Substantia nigra (tissue), 51 donors: ENCODE measurements at places on chromosomes 7 and 10.

GRCh38 chr7:92830532-92831110 is 5.8 kb downstream of the CDK6 start:
- no peak for DNase-seq

DNA sequence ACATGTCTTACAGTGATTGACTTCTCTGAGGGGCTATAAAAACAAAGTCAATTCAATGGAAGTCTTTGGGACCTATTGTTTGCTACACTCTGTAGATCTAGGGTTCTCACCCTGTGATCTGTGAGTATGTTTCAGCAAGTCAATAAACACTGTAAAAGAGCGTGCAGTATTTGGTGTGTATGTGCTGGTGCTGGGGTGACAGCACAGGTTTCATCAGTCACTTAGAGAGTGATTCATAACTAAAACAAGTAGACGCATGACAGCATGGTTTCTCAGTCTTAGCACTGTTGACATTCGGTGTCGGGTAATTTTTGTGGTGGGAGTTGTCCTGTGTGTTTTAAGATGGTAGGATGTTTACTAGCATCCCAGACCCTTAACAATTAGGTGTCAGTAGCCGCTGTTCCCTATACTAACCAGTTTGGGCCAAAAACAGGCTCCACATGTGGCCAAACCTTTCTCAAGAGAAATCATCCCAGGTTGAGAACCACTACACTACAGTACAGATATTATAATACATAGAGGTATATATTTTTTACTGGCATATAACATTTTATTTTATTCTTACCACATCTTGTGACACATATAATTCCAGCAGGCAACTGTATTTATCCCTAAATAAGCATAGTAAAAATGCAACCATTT is 411.8 kb downstream of the ARL4A start:
- no peak for DNase-seq

DNA sequence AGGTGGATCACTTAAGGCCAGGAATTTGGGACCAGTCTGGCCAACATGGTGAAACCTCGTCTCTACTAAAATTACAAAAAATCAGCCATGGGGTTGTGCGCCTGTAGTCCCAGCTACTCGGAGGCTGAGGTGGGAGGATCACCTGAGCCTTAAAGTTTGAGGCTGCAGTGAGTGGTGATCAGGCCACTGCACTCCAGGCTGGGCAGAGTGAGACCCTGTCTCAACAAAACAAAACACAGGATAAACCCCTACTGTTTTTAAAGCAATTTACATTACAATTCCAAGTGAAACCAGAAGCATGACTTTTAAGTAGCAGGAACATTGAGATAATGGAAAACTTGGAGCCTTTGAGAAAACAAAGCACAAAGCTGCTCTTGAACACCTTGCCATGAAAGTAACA is 92.4 kb upstream of the BTBD16 start:
- DNase-seq = no peak

DNA sequence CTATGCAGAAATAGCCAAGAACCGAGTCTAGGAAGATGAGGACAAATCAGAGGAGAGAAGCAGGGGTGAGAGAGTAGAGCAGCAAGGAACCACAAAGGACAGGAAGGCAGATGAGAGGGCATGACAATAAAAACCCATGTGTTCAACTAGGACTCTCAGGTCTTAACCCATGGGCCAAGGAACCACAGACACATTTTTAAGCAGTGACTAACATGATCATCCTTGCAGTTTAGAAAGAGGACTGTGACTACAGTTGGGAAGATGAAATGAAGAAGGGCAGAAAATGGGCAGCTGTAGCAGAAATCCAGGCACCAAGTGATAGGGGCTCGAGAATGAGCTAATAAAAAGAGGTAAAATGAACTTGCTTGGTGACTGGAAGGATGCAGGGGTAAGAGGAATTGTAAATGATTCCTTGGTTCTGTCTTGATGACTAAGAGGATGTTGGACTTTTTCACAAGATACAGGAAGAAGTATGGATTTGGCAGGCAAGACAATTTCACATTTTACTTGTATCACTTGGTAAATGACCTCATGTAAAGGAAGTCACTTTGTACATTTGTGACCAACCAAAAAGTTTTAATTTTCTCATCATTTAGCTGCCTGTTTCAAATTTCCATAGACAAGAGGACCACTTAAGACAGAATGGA is 22.8 kb downstream of the SGMS1 start:
- DNase-seq = no peak

GRCh38 chr10:88735661-88736060 is 24.2 kb upstream of the LIPN start:
- no peak for DNase-seq

DNA sequence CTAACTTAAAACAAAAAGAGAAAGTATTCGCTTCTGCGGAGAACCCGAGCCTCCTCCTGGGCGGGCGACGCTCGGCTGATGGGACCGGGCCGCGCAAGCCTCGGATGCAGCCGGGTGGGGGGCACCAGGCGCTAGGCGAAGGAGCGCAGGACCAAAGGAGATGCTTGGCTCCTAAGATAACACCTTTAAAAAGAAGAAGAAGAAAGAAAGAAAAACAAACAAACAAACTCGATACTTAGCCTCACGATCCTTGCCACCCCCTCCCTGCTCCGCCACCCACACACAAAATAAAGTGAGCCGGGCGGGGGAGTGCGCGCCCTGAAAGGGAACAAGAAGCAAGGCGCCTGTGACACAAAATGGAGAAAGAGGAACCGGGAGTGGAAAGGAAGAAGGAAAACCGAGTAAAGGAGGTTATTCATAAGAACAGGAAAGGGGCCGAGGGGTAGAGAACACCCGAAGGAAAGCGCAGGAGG is 34.0 kb upstream of the EBLN1 start:
- peak; percentile 26 for DNase-seq

GRCh38 chr10:102112210-102112817 is 7.9 kb downstream of the LDB1 start:
- DNase-seq = no peak

DNA sequence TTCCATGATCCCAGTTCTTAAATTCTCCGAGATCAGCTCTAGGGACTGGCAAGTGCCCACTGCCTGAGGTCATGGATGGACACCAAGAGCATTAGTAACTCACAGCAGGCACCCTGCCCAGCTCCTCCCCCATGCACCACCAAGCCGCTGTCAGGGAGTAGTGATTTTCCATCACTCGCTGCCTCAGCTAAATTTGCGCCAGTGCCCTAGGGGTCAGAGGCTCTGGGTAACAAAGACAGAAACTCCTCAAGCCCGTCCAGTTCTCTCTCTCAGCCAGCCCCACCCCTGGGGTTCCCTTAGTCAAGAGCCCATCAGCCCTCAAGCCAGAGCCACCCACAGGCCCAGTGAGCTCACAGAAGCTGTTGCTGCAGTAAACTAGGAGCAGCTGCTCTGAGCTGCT is 30.0 kb downstream of the PAX2 start:
- DNase-seq = no peak
